GM23248 (cell line): ENCODE measurements at places on chromosomes 5 and 9. TPM values are rescaled to one million over a fixed set of nuclear protein-coding genes. Genes with fewer than 3 reads are reported as not detected.

DNA sequence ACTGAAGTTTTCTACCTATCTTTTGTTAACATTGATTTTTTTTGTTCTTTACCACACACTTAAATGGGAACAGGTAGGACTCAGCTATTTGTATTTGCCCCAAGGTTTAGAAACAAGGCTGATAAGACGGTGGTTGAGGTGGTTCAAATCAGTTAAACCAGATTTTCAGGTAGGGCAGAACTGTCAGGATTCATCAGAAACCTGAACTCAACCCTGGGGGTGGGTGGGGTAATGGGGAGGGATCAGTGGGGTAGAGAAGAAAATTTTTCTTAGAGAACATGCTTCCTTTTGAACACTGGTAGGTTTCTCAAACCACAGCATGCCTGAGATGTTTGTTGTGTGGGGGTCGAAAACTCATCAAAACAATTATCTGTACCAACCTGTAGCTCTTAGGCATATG lies 113.0 kb downstream of the BASP1 start:
- H3K36me3 ChIP-seq = no peaks in the 10 kb centered on the region
- H3K4me1 ChIP-seq = no peaks in the 10 kb centered on the region
- no peak overlapping the region for H3K4me3 ChIP-seq
- H3K27ac ChIP-seq = no peak overlapping the region
- no peak for DNase-seq
- H3K27me3 ChIP-seq = no peaks in the 10 kb centered on the region

Gene PRLR
- total RNA-seq = 5.8 and 14.2 TPM in 2 replicates

GRCh38 chr9:93122721-93123221 lies 11.3 kb downstream of the NINJ1 start:
- no peaks in the 10 kb centered on the region for H3K36me3 ChIP-seq
- no peaks in the 10 kb centered on the region for H3K27me3 ChIP-seq
- H3K4me1 ChIP-seq = peaks cover 11% of the 10 kb centered on the region
- no peak overlapping the region for H3K4me3 ChIP-seq

Gene MYOT
- not detected in 2 replicates for total RNA-seq

DNA sequence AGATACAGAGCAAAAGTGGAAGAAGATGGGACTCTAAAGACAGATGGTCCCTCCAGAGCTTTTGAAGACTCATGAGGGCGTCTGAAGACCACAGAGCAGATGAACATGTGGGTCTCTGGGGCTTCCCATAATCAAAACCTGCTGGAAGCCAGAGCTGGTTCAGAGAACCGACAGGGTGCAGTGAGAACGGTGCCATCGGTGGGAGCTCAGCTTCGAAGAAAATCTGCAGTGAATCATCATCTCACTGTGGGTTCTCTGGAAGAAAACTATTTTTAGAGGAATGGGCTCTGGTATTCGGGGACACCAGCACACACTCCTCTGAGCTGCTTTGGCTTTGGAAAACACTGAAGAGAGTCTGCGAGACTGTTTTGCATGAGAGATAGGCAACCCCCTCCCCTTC lies 222.4 kb upstream of the PANK3 start:
- no peak overlapping the region for H3K27ac ChIP-seq
- H3K27me3 ChIP-seq = no peaks in the 10 kb centered on the region
- DNase-seq = peak; percentile 13

Gene BRD9
- total RNA-seq = 25.9 and 30.6 TPM in 2 replicates

DNA sequence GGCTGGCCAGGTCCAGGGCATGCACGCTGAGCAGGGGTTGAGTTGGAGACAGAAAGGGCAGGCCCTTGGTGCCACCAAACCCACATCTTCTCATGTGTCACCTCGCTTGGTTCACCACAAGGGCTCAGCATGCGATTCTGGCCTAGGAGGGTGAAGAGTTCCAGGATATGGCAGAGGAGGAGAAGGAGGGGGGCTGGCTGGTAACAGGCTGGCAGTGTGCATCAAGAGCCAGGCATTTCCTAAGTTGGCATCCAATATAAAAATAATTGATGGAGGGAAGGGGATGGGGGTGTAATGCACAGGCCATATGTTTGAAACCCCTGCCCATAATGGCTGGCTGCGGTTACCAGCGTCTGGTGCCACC lies 255.6 kb downstream of the NFIB start:
- no peaks in the 10 kb centered on the region for H3K27me3 ChIP-seq
- peaks cover 10% of the 10 kb centered on the region for H3K4me1 ChIP-seq
- H3K27ac ChIP-seq = no peak overlapping the region
- no peak for DNase-seq

Gene PCDHGA8
- total RNA-seq = 0.86 and 1.5 TPM in 2 replicates

GRCh38 chr9:8924562-8924961 lies 1125.0 kb upstream of the DMAC1 start:
- no peak overlapping the region for H3K27ac ChIP-seq
- H3K4me1 ChIP-seq = no peaks in the 10 kb centered on the region
- no peaks in the 10 kb centered on the region for H3K36me3 ChIP-seq
- no peak overlapping the region for H3K4me3 ChIP-seq

DNA sequence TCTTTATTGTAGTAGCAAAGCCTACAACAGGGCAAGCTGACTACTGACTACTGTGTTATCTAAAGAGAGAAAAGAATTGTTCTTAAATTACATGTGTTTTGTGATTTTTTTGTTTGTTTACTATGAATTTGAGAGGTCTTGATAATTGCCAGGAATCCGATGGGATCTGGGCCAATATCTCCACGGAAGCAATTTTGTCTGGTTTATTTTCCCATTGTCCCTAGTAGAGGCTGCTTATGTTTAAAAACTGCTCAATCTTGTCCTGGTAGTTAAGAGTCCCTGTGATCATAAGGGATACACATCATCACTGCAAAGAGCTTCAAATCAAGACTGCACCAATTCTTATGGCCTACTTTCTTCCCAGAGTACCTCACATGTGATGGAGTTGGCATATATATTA lies 94.4 kb downstream of the GLDC start:
- no peaks in the 10 kb centered on the region for H3K27me3 ChIP-seq
- peaks cover 11% of the 10 kb centered on the region for H3K4me1 ChIP-seq
- DNase-seq = no peak
- H3K27ac ChIP-seq = no peak overlapping the region

- H3K4me3 ChIP-seq = no peak overlapping the region
- no peaks in the 10 kb centered on the region for H3K36me3 ChIP-seq
- H3K27ac ChIP-seq = no peak overlapping the region
Measured at GRCh38 chr5:13552361-13552760, 392.1 kb downstream of the DNAH5 start.

Gene TAS2R1
- total RNA-seq = not detected in 2 replicates

Gene COL23A1
- not detected in 2 replicates for total RNA-seq

Gene GOLGA2
- 116 and 121 TPM in 2 replicates for total RNA-seq

GRCh38 chr5:174741352-174741751 lies 17.0 kb downstream of the MSX2 start:
- peaks cover 8% of the 10 kb centered on the region for H3K4me1 ChIP-seq
- H3K36me3 ChIP-seq = no peaks in the 10 kb centered on the region
- H3K27me3 ChIP-seq = no peaks in the 10 kb centered on the region
- no peak for DNase-seq

GRCh38 chr5:159878988-159879471 lies 37.3 kb upstream of the ADRA1B start:
- peak overlapping the region; percentile 43 for H3K27ac ChIP-seq
- peak; percentile 96 for DNase-seq
- no peaks in the 10 kb centered on the region for H3K27me3 ChIP-seq
- peak overlapping the region; percentile 34; the same call in 1 of the 2 replicates for H3K4me3 ChIP-seq
- H3K36me3 ChIP-seq = no peaks in the 10 kb centered on the region
- peaks cover 33% of the 10 kb centered on the region for H3K4me1 ChIP-seq

Gene FOXD4L4
- total RNA-seq = not detected in 2 replicates

GRCh38 chr5:2757563-2758351 lies 6.3 kb upstream of the IRX2 start:
- H3K36me3 ChIP-seq = no peaks in the 10 kb centered on the region
- peak overlapping the region; percentile 80 for H3K27ac ChIP-seq
- H3K4me1 ChIP-seq = peaks cover 38% of the 10 kb centered on the region
- DNase-seq = peak; percentile 97

Gene RLN1
- total RNA-seq = not detected in 2 replicates

DNA sequence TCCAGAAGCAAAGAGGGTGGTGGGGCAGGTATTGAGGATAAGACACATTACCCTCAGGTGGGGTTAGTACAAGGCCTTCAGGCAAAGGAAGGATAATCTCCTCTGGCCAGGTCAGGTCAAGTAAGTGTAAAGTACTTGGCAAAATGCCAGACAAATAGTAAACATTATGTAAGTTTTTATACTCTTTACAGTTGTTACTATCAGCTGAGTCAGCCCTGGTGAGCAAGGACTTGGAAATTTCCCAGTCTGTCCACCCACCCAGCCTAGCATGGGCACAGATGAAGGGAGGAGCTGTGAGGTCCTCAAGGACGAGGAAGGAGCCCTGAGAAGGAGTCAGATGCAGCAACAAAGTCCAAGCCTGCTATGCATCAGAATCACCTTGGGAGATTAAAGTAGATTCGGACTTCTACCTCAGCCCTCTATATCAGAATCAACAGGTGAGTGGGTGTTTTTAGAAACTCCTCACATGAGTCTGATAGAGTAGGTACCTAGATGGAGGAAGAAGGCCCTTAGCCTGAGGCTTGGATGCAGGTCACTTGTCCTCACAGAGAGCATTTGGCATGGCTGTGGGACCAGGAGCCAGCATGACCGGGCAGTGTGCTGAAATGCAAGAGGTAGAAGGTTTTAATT lies 50.2 kb upstream of the BARX1 start:
- no peak overlapping the region for H3K27ac ChIP-seq
- no peaks in the 10 kb centered on the region for H3K4me1 ChIP-seq
- 0 out of 2 replicates have a peak, but pooled peaks cover 2% of the 10 kb centered on the region for H3K27me3 ChIP-seq
- no peaks in the 10 kb centered on the region for H3K36me3 ChIP-seq

- peak overlapping the region; percentile 35 for H3K27ac ChIP-seq
- peak; percentile 94 for DNase-seq
- H3K4me1 ChIP-seq = peaks cover 19% of the 10 kb centered on the region
- no peaks in the 10 kb centered on the region for H3K27me3 ChIP-seq
Measured at GRCh38 chr5:115377468-115378217, 81.2 kb upstream of the CCDC112 start.
